ENCODE measurements at places on chromosomes 7 and 10.

- DNase-seq, result no peak
Observed at GRCh38 chr7:48113275-48113674, 24.2 kb downstream of the UPP1 start.

GRCh38 chr10:62501547-62501946, 127.4 kb downstream of the ZNF365 start:
- no peak for DNase-seq

GRCh38 chr10:99920901-99921300, 88.8 kb downstream of the DNMBP start:
- DNase-seq, result no peak

- DNase-seq, result no peak
Observed at GRCh38 chr7:11810043-11810625, 21.9 kb downstream of the THSD7A start.

DNA sequence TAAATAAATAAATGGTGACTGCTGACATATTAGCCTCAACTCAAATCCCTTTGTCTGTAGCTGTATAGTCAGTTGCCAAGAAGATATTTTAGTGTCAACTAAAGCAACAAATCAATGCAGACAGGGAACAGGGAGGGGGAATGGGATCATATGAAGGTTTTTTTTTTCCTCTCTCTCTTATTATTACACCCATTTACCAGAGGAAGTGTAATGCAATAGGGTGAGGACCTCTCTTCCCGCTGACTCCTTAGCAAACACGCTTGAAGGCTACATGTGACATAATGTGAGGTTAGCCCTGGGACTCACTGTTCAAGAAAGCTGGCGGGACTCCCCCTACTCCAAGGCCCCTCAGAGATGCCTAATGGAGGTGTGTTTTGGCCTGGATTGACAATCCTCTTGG, 88.2 kb downstream of the CHRM2 start:
- DNase-seq, result no peak

GRCh38 chr10:12974491-12975199, 26.9 kb downstream of the CCDC3 start:
- DNase-seq, result no peak

DNA sequence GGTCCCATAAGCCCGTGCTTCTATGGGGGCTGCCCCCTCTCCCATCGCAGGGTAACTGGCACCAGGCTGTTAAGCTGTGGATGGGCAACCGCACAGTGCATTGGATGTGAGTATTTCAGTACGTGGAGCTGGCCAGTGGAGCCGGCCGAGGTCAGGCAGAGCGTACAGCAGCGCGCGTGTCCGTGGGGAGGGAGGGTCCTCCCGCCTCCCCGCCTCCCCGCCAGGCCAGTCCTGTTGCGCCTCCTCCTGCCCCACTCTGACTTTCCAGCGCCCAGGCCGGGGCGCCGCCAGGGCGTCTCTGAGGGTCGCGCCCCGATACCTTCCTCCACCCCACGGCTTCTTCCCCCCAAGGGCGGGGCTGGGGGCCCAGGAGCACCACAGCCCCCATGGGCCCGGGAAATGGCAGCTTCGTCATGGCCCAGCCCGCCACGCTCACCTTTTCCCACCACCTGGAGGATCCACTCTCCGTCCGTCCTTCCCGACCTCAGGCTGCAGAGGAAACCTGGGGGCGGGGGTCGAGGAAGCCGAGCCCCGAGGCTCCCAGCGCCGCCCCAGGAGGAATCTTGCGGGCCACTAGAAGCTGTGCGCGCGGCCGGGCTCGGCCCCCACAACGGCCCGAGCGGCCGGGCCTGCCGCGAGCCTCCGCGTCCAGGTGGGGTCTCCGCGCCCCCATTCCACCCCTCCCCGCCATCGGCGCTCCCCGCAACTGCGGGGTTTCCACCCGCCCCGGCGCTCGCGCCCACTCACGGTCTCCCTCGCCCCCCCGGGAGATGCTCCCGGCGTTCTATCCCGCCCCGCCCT, 831 bp upstream of the PFKP start:
- no peak for DNase-seq

DNA sequence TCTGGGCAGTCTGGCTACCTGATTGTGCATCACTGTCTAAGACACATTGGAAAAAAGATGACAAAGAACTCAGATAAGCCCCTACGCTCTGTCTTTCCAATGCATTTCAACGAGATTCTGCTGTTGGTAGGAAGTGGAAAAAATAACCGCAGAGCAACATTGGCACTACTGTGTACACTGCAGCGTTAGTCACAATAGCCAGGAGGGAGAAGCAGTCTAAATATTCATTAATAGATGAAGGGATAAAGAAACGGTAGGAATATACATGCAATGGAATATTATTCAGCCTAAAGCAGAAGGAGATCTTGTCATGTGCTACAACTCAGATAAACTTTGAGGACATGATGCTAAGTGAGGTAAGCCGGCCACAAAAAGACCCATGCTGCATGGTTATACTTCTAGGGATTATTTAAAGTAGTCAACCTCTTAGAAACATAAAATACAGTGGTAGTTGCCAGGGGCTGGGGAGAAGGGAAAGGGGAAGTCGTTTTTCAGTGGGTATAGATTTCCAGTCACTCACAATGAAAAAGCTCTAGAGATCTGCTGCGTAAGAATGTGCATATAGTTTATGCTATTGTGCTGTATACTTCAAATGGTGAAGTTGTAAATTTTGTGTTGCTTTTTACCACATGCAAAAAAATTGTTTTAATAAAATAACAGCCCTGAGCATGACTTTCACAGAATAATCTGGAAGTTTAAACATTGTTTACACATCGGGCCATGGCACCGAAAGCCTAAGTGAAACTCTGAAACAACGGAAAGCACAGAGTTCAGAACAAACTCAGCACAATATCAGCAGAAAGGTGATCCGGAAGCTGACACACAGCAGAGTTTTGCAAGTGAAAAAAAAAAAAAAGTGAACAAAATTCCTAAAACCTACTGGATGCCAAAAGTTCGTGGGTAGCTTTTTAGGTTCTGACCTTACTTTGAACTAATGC, 40.1 kb downstream of the ELMO1 start:
- DNase-seq, result no peak

DNA sequence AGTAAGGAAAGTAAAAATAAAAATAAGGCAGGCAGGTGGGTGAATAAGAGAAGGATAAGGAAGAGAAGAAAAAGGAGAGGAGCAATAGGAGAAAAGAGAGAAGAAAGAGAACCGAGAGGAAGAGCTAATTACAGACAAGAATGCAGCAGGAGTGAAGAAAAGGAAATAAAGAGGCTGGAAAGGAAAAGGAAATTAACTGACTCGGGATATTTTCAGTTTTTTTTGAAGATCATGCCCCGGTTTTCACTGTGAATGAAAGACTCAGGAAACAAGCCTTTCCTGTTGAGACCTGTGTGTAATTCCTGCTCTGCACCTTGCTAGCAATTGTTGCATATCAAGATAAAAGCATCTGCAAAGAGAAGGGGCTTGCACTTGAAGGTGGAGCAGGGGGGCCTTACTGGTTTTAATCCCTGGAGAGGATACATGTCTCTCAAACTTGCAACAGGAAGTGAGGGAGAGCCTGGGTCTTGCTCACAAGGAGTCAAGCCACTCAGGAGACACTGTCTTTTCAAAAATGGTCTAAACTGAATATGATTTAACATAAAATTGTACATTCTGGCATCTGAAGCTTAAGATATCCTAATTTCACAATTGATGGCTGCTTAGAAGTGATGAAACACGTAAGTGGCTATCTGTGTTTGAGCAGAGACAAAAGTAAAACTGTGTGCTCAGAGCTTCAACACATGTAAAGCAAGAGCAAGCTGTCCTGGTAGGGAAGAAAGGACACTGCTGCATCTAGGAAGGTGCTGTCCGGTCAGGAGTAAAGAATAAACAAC, 157.6 kb downstream of the FAM107B start:
- DNase-seq, result no peak

GRCh38 chr10:21172930-21173801, 276.1 kb upstream of the NEBL start:
- no peak for DNase-seq

DNA sequence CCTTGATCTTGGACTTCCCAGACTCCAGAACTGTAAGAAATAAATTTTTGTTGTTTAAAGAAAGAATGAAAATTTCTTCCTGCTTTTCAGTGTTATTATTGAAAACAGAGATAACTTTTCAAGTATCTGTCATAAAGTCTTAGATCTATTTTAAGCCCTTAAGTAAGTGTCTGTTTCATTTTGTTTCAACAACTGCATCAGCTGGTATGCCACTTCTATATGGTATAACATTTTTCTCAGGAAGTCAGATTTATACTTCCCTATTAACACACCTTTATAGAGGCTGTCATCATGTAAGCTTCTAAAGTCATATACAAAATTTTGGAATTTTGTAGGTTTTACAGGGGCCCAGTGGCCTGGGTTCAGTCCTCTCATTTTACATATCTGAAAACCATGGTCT, 24.4 kb downstream of the RALA start:
- no peak for DNase-seq

- no peak for DNase-seq
Observed at GRCh38 chr7:118153551-118154177, 30.3 kb upstream of the LSM8 start.

Measured in stimulated activated CD8-positive, alpha-beta memory T cell treated with anti-CD3 and anti-CD28 coated beads, Interleukin-12 subunit alpha, Interleukin-12 subunit beta, amount 100 ng/mL, for 4 hours (primary cell).